AG09319 (cell line): ENCODE measurements at places on chromosomes 5 and 9.

DNA sequence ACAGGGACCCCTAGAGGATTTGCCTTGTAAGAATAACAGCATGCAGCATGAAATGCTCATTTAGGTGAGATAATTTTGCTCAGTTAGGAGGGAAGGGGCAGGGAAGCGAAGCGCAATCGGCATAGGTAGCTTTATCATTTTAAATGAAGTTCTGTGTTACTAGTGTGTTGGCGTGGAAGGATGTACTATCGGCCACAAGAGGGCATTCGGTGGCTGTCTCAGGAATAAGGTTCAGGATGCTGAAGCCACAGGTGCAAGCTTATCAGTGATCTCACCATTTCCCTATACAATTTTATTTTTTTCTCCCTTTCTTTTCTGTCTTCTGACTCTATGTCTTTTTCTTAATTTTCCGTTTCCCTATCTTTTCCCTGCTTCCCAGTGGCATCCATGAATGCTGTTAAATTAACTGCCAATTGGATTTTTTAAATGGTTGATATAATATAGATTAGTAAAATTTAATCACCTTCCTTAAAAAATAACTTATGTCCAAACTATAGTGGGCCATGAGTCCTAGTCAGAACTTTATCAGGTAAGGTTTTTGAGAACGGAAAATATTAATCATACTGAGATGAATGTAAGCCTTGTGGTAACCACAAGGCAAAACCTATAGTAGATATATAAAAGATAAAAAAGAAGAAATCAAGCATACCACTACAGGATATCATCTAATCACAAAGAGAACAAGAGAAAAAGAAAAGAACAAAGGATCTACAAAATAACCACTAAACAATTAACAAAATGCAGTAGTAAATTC is 1.2 kb upstream of the INSL6 start:
- peak; percentile 24 for DNase-seq

DNA sequence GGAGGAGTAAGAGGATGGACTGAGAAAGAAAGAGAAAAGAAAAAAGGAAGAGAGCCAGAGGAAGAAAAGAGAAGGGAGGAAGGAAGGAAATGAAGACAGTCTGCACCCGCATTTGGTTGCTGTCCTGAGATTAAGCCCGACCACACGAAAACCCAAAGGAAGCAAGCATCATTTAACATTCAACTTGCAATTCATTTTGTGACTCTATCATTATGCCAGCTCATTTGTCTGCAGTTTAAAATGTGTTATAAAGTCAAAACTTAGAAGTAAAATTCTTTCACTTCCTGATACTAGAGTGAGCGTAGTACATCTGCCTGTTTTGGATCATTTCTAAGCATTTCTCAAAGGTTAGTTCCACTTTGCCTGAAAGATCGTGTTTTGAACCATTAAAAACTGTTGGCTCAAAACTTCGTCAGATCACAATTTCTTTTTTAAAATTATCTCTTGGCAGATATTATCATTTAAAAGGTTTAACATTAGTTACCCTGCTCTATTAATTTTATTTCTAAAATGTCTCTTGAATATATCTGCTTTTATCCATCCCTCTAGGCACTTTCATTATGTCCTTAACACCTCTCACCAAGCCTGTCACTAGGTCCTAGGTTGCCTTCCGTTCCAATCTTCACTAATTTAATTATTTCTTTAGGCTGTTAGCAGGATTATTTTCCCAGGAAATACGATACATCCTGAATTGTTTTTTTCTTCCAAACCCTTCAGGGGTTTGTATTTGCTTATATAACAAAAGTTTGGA is 240.9 kb downstream of the TLE4 start:
- no peak for DNase-seq

- DNase-seq, result no peak
Observed at GRCh38 chr5:172861461-172861860, 27.4 kb downstream of the ERGIC1 start.

GRCh38 chr5:54415147-54415546 is 40.4 kb upstream of the HSPB3 start:
- DNase-seq, result no peak

- no peak for DNase-seq
Observed at GRCh38 chr5:33696411-33696810, 195.4 kb downstream of the ADAMTS12 start.

- no peak for DNase-seq
Observed at GRCh38 chr9:92381775-92382174, 22.6 kb downstream of the OGN start.

- no peak for DNase-seq
Observed at GRCh38 chr5:172823840-172824362, 10.2 kb upstream of the ERGIC1 start.

GRCh38 chr5:74394916-74395880 is 245.3 kb downstream of the ENC1 start:
- no peak for DNase-seq

DNA sequence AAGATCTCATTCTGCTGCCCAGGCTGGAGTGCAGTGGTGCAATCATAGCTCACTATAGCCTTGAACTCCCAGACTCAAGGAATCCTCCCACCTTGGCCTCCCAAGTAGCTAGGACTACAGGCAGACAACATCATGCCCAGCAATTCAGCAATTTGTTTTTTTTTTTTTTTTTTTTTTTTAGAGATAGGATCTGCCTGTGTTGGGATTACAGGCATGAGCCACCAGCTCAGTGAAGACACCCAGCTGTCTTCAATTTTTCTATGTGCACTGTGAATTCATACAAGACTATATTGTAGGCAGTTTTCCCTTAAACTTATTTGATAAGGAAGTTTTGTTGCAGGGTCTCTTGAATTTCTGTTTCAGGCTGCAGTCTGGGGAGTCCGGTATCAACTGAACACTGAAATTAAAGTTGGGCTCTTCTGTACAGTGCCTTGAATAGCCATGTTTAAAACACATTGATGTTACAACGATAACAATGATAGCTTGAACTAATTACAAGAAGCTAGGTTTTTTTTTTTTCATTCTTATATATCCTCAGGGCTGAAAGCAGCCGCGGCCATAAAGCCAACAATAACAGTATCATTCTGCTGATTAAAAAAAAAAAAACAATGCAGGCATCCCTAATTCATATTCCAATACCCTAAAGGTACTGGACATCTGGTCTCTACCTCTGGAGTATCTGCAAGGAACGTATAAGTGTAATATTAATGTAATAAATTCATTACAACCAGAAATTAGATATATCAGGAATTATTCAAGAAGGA is 63.5 kb downstream of the MPDZ start:
- no peak for DNase-seq
